ENCODE measurements at places on chromosomes 5 and 9. TPM values are rescaled to one million over a fixed set of nuclear protein-coding genes. Genes with fewer than 3 reads are reported as not detected.

- H3K4me3 ChIP-seq, result no peak overlapping the region
- no peaks in the 10 kb centered on the region for H3K4me1 ChIP-seq
- no peak overlapping the region for H3K27ac ChIP-seq
- no peaks in the 10 kb centered on the region for H3K36me3 ChIP-seq
These were observed 1028.5 kb upstream of the ACO1 start for GRCh38 chr9:31355965-31356364.

PCDHGB5 gene
- total RNA-seq, result 16.8 TPM

DNA sequence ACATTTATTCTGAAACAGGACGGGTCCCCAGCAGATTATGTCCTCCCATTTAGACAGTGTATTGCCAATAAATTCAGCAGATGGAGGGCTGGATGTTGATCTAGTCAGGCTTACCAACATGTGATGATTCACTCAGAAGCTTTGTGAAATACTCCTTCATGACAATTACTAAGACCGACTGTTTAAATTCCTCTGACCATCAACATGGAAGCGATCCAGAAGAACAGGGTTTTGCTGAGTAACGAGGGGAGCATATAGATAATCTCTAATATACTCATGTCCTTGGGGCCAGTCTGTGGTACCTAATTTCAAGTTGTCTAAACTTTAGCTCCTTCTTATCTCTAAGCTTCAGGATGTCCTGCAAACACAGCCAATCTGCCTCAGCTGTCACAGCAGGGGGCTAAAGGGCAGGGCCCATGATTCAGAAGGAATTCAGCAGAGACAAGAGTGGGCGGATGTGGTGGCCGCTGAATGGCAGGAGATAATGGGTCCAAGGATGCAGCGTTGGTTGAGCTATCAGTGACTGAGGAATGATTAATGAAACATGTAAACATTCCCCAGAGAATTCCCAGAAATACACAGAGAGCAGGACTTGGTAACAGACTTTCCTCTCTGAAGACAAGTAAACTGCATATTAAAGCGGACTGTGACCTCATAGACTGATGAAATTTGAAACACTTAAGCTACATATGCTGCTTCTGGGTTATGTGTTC lies 109.4 kb downstream of the ANKRD55 start:
- no peaks in the 10 kb centered on the region for H3K36me3 ChIP-seq
- peak; percentile 78 for DNase-seq

- no peaks in the 10 kb centered on the region for H3K36me3 ChIP-seq
- H3K27ac ChIP-seq, result no peak overlapping the region
- no peaks in the 10 kb centered on the region for H3K4me1 ChIP-seq
These were observed 67.5 kb upstream of the ACTBL2 start for GRCh38 chr5:57550132-57550531.

GRCh38 chr5:97847920-97848631 lies 665.0 kb upstream of the RIOK2 start:
- H3K27me3 ChIP-seq, result no peaks in the 10 kb centered on the region
- no peak overlapping the region for H3K27ac ChIP-seq
- H3K4me3 ChIP-seq, result no peak overlapping the region
- no peaks in the 10 kb centered on the region for H3K36me3 ChIP-seq
- H3K4me1 ChIP-seq, result no peaks in the 10 kb centered on the region
- DNase-seq, result no peak

DNA sequence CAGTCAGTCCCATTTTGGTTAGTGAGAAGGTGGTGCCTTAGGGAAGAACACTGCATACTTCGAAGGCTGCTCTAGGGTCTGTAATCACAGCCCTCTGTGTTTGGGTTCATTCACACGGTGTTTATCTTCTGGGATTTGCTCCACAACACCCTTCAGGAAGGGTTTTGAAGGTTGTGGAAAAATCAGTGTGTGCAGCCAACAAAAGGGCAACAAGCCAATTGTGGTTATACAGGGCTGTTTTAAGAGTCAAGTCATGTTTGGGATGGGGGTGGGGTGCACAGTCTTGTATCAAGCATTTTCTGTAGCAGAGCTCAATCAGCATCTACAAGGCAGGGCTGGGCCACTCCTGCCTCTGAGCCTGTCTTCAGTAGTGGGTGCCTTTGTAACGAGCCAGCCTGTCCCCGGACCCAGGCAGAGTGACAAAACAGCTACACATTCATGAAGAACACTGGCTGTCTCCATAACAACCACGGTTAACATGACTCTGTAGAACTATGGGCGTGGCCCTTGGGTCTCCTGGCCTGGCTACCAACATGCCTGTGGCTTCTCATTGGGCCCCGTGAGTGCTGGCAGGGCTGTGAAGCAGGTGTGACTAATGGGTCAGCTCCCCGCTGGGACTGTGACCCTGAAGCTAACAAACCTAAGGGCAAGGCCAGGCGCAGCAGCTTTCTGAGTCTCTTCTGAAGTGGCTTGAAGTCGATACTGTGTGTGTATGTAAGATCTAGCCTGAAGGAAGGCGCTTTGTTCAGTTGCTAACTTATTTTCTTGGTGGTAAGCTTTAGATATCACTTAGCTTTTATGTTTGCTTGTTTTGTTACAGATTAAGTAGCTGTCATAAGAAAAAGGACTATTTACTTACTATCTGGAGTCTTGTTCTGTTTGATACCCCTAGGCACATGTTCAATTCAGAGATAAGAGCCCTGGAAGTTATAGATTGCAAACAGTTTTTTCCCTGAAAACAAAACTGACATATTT lies 27.9 kb upstream of the GOLM1 start:
- no peak overlapping the region for H3K4me3 ChIP-seq
- no peaks in the 10 kb centered on the region for H3K36me3 ChIP-seq
- peak overlapping the region; percentile 79 for H3K27ac ChIP-seq
- H3K4me1 ChIP-seq, result peaks cover 12% of the 10 kb centered on the region

DNA sequence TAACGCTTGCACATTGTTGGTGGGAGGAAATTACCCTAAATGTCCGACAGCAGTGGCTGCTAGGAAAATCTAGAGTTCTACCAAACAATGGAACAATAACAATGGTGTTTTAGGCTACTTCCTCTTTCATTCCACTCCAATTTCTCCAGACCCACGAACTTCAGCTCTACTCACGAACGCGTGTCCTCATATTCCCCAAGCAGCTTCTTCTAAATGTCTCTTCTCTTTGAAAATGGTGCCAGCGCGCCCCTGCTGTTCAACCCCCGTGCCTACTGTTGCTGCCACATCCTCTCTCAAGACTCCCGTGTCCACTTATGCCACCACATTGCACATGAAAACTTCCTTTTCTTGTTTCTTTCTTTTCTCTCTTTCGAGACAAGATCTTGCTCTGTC lies 25.6 kb downstream of the OR2V2 start:
- H3K4me1 ChIP-seq, result peaks cover 7% of the 10 kb centered on the region
- H3K36me3 ChIP-seq, result no peaks in the 10 kb centered on the region
- no peak overlapping the region for H3K27ac ChIP-seq
- DNase-seq, result peak; percentile 86
- peaks cover 91% of the 10 kb centered on the region for H3K27me3 ChIP-seq
- no peak overlapping the region for H3K4me3 ChIP-seq

COL23A1 gene
- total RNA-seq, result 5.0 TPM

DNA sequence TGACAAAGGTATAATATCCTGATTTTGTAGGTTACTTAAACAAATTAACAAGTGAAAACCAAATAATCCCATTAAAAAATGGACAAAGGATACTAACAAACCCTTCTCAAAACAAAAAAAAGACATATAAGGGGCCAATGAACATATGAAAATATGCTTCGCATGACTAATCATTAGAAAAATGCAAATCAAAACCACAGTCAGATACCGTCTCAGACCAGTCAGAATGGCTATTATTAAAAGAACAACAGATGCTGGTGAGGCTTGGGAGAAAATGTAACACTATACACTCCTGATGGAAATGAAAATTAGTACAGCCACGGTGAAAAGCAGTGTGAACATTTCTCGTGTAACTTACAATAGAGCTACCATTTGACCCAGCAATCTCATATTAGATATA lies 1542.2 kb upstream of the CDH9 start:
- H3K27ac ChIP-seq, result no peak overlapping the region
- DNase-seq, result no peak
- H3K4me1 ChIP-seq, result no peaks in the 10 kb centered on the region
- H3K27me3 ChIP-seq, result no peaks in the 10 kb centered on the region
- H3K36me3 ChIP-seq, result no peaks in the 10 kb centered on the region
- H3K4me3 ChIP-seq, result no peak overlapping the region

DNA sequence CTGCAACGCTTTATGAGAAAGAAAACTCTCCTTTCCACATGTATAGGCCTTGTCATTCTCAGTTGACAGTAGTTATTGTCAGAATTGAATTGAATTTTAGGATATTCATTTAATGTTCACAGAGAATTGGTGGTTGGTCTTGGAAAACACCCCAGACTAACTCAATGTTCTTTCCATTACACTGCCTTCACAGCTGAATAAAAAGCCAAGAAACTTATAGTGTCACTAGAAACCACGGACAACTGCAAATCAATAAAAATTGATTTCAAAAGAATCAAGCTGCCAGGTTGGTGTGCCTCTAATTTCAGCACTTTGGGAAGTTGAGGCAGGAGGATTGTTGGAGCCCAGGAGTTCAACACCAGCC lies 38.9 kb upstream of the IQGAP2 start:
- no peak overlapping the region for H3K27ac ChIP-seq
- no peak for DNase-seq
- H3K4me1 ChIP-seq, result no peaks in the 10 kb centered on the region
- H3K36me3 ChIP-seq, result no peaks in the 10 kb centered on the region

DNA sequence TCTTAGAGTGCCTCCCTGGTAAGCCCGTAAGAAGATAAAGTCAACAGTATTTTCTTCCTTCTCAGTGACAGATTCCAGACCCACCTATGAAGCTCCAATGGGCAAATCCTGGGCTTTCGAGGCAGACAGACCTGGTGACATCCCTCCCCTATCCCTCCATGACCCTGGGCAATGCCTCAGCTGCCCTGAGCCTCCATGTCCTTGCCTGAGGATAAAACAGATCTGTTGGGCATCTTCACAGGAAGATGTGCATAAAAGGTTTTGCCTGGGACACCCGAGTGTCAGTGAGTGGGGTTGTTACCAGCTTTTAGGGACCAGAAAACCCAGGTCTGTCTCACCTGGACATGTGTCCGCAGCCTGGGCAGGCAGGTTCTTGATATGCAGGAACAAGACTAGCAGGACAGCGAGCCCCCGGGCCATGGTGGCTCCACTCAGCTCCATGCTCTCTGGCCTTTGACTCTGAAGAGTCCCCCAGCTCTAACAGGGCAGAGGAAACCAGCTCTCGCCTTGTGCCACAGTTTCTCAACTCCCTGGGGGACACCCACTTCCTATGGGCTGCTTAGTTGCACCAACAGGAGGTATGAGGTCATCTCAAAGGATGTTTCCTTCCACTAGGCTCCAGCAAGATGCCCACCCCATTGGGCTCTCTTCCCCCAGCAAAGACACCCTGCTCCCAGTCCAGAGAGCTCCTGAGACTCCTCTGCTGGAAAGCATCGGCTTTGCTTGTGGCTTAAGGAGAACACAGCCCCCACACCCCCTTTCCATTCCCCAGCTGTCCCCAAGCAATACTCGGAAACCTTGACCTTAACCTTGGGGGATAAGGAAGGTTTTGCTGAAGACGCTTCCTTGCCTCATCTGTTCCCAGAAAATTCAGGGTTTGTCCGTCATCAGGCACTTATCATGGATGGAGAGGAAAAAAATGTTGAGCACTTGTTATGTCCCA lies at the start of gene FCN1:
FCN1 (minus strand) TSS at position 482 of the 943 bp plus-strand sequence; CDS start at position 441, 41 bp downstream.
- no peaks in the 10 kb centered on the region for H3K4me1 ChIP-seq
- H3K4me3 ChIP-seq, result peak within 1 kb of the TSS; percentile 15
- peaks cover 60% of the 10 kb centered on the region for H3K27me3 ChIP-seq
- DNase-seq, result peak; percentile 24

PKN3 gene
- total RNA-seq, result 18.7 TPM

- peaks cover 9% of the 10 kb centered on the region for H3K36me3 ChIP-seq
- DNase-seq, result no peak
- no peak overlapping the region for H3K4me3 ChIP-seq
- H3K27ac ChIP-seq, result no peak overlapping the region
- H3K27me3 ChIP-seq, result peaks cover 16% of the 10 kb centered on the region
These were observed 89.2 kb downstream of the ANKRD33B start for GRCh38 chr5:10653043-10653442.

IFNA2 gene
- not detected for total RNA-seq

- H3K4me1 ChIP-seq, result no peaks in the 10 kb centered on the region
- no peak overlapping the region for H3K27ac ChIP-seq
- no peaks in the 10 kb centered on the region for H3K36me3 ChIP-seq
These were observed 86.3 kb downstream of the S1PR3 start for GRCh38 chr9:89077519-89077918.

DNA sequence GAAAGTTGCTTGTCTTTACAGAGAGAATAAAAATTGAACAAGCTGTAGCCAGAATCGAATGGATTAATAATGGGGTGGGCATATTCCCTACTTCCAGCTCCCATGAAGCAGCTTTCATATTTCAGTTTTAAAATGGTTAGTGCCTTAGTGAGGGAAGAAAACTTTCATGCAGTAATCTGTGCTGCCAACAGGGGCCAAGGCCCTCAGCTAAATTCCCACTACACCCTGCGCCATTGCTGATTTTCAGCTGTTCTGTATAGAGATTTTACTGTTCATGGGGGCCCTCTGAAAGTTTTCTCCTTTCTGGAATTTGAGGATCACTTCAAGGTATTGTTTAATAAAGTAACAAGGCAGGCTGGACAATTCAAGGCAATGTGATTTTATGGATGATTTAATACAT lies 58.2 kb downstream of the CAST start:
- no peak overlapping the region for H3K27ac ChIP-seq
- H3K4me1 ChIP-seq, result peaks cover 68% of the 10 kb centered on the region
- H3K36me3 ChIP-seq, result no peaks in the 10 kb centered on the region
- H3K27me3 ChIP-seq, result no peaks in the 10 kb centered on the region
- no peak for DNase-seq
- no peak overlapping the region for H3K4me3 ChIP-seq

MSX2 gene
- 0.18 TPM for total RNA-seq

DNA sequence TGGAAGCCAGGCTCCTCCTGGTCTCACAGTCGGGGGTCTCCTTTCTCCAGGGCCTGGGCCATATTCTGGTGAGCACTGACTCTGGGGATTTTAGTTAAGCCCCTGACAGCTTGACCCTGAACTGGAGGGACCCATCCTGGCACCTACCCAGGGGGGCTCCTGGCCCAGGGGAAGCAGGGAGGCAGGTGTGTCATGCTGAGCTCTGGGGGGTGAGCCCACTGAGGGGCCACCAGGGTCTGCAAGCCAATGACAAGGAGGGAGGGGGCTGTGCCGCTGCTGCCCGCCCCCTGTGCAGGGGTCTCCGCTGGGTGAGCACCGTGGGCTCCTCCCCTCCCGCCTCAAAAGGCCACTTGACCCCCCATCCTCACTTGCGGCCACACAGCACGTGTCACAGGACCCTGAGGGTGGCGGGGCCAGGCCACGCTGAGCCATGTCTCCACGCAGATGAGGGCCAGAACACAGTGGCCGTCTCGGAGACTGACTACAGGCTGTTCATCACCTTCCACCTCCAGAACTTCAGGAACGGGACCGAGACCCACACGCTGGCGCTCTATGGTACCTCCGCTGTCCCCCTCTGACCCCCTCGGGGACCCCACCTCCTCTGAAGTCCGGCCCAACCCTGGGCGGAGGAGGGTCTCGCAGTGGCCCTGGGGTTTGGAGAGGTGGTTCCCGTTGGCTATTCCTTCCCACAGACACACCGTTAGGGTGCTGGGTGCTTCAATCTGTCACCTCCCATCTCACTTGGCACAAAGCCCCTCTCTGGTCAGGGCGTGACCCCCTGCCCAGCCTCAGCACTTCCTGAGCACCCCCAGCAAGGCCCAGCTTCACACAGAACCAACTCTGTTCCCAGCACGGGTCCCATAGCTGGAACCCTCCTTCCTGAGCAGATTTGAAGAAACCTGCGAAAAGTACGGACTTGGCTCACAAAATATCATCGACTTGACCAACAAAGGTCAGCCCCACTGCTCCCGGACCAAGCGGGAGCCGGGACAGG lies 2.0 kb downstream of the LCN9 start:
- no peaks in the 10 kb centered on the region for H3K4me1 ChIP-seq
- DNase-seq, result no peak
- no peaks in the 10 kb centered on the region for H3K36me3 ChIP-seq

TRPM3 gene
- 6.2 TPM for total RNA-seq
